ENCODE measurements at places on chromosomes 16 and 17.

GRCh38 chr16:84502581-84502980 is 1.9 kb downstream of the MEAK7 start:
- DNase-seq: no peak

DNA sequence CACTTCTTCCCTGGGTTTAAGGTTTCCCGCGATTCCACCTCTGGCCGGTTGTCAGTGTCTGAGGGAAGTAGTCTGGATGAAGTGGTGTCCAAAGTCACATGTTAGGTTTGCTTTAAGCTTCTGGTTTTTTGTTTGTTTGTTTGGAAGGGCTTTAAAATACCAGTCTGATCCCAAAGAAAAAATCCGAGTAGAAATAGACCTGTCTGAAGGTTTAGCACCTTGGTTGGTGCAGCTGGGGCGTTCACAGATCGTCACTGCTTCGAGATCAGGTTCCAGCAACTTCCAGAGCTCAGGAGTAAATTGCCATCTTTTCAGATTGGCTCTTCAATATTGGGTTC is 567 bp downstream of the TMEM97 start:
- DNase-seq: no peak

DNA sequence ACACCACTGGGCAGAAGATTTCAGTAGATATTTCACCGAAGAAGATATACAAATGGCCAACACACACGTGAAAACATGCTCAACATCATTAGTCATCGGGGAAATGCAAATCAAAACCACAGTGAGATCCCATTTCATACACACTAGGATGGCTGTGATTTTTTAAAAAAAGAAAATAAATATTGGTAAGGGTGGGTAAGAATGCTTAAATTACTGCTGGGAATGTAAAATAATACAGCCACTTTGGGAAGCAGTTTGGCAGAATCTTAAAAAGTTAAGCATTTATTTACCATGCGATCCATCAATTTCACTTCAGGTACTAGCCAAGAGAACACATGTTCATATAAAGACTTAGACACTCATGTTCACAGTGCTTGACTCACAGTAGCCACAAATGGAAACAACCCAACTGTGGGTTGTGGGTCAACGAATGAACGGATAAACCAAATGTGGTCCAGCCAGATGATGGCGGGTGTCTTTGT is 6.5 kb upstream of the C16orf74 start:
- DNase-seq: no peak

GRCh38 chr17:32350666-32351418 is 885 bp downstream of the ZNF207 start:
- DNase-seq: no peak

GRCh38 chr17:65794572-65794971 is 233.1 kb upstream of the AXIN2 start:
- DNase-seq: no peak

DNA sequence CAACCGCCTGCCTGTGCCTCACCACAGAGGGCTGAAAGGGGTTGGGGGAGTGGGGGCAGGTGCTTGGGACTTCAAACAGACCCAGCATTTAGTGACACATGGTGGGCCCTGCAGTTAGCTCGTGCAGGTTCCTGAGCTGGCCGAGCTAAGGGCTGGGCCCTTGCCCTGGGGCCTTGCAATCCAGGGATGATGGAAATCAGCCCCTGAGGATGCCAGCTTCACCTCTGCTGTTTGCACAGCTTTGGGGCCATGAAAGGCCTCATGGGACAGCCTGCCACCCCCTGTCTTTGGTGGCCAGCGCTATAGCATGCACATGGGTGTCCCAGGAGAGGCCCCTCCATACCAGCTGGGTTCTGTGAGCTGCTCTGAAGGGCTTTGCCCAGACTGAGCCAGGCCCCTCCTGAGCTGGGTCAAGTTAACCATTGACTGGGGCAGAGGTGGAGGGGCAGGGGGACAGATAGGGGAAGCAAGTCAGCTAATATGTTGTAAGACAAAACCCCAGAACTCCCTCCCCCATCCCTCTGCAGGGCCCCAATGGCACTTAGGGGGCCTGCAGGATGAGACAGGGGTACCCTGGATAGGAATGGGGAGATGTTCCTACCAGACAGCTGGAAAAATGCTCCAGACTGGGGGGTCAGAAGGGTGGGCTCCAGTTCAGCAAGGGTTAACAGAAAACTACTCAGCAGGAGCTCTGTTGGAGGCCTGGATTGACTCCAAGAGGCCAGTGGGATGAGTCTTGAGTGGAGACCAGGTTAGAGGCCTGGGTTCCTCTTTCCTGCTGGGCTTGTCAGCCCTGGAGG is 692 bp downstream of the PRR15L start:
- no peak for DNase-seq

- DNase-seq: no peak
Observed at GRCh38 chr16:7083096-7083495, 249.5 kb upstream of the RBFOX1 start.

DNA sequence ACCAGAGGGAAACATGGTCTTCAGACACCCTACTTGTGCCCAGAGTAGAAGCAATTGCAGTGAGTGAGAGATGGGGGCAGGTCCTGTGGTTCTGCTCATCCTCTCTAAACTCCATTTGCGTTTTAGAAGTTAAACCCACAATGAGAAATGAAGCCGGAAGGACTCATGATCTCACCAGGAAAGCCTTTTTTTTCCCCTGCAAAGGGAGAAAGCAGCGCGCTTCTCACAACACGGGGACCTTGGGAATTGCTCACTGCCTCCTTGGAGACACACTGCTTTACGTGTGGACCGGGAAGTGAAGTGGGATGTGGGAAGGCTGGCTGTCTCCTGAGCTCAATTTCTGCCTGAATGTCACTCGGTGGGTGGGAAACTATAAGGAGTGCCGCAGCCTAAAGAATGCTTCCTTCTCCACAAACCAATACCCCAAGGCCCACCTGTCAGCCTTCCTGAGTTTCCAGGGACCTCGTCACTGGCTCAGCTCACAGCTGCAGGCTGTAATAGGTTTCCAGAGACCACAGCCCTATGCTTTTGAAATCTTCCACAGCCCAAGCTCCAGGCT is 365.4 kb downstream of the XYLT1 start:
- no peak for DNase-seq

DNA sequence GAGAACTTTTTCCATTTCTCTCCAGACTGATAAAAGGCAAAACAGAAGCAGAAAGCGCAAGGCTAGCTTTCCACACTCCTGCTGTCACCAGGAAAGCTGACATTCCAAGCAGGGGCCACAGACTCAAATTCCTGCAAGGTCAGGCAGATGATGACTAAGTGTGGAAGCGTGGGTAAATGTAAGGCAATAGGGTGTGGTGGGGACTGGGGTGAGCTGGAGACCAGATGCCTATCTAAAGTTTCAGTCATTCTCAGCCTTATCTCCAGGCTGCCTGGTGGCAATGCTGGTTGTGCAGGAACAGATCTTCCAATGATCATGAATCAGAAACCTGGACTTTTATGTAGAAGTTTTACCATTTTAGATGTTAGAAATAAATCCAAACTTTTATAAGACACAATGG is 224.1 kb downstream of the GSG1L start:
- DNase-seq: no peak

DNA sequence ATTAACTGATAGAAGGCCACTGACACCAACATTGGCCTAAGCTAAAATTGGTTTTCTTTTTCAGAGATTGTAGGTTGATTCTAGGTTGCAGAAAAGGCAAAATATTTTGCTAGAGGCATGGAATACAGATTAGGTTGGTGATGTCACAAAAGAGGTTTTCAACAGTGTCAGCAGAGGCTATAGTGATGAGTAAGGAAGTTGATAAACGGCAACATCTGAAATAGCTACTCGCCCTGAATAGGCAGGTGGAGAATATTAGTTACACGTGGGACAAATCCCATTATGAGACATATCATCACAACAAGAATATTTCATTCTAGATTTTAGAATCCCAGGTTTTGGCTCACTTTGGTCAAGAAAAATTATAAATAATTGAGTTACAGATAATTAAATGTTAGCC is 1.5 kb upstream of the TOM1L1 start:
- DNase-seq: no peak

DNA sequence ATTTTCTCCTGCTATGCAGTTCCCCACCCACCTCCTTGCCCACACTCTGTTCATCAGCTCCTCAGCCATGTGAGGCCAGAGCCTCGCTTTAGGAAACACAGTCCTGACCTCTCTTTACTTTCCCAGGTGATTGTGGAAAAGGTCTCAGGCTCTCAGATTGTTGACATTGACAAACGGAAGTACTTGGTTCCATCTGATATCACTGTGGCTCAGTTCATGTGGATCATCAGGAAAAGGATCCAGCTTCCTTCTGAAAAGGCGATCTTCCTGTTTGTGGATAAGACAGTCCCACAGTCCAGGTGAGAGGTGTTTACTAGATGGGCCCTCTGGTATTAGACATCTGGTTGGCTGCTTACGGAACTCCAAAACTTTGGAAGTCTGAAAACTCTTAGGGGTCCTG is 1.7 kb downstream of the GABARAPL2 start:
- DNase-seq: no peak

GRCh38 chr16:85593494-85594221 is 19.5 kb upstream of the GSE1 start:
- DNase-seq: no peak

GRCh38 chr17:72351884-72352346 is 231.1 kb downstream of the SOX9 start:
- no peak for DNase-seq

DNA sequence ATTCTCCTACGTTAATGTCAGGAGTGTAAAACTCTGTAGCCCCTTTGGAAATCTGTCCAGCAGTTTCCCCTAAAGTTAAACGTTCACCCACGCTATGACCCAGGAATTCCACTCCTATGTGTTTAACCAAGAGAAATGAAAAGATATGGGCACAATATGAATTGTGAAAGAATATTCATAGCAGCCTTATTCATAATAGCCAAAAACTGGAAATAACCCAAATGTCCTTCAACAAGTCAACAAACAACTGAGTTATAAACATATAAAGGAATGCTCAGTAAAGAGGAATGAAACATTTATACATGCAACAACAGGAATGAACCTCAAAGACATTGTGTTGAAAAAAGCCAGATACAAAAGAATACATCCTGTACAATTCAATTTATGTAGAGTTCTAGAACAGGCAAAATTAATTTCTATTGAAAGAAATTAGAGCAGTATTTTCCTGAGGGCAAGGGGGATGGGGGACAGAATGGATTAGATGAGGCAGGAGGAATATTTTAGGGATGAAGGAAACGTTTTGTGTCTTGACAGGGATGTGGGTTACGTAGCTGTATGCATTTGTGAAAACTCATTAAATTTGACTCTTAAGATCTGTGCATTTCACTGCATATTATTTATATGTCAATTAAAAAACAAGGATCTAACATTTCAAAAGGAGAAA is 286.7 kb upstream of the CDH5 start:
- no peak for DNase-seq

GRCh38 chr17:64282753-64283080 is 19.7 kb upstream of the TEX2 start:
- no peak for DNase-seq

DNA sequence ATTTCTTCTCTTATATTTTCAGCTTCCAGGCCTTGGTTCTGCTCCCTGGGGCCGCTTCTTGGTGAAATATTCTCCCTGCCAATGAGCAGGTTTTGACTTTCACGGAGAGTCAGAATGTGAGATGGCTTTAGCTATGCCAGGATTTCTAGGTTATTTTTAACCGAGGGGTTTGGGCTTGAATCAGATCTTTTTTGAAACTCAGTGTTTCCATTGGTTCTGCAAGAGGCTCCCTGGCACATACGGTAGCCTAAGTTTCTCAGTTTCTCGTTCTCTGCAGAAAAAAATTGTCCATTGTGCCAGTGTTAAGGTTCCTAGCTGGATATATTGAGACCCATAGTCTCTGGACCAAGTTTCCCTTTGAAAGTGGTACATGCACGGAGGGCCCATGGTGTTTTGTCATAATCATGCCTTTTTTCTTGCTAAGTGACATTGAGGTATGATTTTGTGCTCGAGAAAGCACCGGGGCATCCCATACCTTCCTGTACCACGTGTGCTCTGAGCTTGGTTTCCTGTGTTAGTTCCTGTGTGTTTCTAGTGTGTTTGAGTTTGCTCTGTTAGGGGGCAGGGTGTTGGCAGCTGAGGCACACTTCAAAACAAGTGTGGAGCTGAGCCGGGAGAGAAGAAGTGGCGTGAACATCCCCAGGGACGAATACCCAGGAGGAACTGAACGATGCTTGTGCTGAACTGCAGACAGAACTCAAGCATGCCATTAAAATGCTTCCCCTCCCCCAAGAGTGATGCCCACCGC is 127.2 kb downstream of the HS3ST3B1 start:
- no peak for DNase-seq

GRCh38 chr17:76179496-76180467 is 38.7 kb upstream of the FOXJ1 start:
- DNase-seq: no peak

- DNase-seq: no peak
Observed at GRCh38 chr16:89584768-89585549, 9.4 kb downstream of the CPNE7 start.

DNA sequence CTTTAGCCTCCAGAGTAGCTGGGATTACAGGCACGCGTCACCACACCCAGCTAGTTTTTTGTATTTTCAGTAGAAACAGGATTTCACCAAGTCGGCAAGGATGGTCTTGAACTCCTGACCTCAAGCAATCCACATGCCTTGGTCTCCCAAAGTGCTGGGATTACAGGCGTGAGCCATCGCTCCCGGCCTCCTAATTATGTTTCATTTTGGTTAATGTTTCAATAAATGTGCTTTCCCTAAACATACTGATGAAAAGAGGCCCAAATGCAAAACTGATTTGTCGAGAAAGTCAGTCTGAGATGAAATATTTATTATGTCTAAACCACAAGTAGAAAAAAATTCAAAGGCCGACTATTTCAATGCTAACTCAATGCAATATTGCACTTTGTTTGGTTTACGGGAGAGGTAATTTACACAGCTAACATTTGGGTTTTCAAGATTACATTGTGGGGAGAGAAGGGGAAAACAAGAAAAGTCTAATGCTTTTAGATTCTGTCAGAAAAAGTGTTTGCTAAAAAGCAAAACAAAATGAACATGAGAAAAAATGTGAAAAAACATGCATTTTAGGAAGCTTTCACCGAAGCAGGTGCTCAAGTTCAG is 9.8 kb downstream of the STAT3 start:
- no peak for DNase-seq

- no peak for DNase-seq
Observed at GRCh38 chr17:28726627-28727491, 826 bp upstream of the TLCD1 start.

DNA sequence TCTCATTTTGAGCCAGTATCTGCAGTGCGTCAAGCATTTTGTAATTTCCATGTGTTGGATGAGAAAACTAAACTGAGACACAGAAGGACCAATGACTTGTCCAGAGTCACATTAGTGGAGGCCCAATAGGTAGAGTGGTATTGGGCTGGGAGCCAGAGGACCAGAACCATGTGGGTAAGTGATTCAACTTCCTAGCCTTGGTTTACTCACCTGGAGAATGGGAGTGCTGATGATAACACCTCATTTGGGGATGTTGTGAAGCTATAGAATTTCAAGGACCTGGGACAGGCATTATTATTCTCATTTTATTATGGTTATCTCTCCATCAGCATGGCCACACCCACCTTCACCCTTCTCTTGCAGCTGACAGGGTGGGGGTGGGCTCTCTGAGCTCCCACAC is 8.1 kb downstream of the CPNE2 start:
- DNase-seq: no peak
